GM13976 (cell line): ENCODE measurements at places on chromosomes 5 and 9.

- DNase-seq, result no peak
Measured at GRCh38 chr5:127280491-127281220, 9.9 kb upstream of the MEGF10 start.

GRCh38 chr9:33637881-33638280 lies 113.8 kb downstream of the ANKRD18B start:
- no peak for DNase-seq

DNA sequence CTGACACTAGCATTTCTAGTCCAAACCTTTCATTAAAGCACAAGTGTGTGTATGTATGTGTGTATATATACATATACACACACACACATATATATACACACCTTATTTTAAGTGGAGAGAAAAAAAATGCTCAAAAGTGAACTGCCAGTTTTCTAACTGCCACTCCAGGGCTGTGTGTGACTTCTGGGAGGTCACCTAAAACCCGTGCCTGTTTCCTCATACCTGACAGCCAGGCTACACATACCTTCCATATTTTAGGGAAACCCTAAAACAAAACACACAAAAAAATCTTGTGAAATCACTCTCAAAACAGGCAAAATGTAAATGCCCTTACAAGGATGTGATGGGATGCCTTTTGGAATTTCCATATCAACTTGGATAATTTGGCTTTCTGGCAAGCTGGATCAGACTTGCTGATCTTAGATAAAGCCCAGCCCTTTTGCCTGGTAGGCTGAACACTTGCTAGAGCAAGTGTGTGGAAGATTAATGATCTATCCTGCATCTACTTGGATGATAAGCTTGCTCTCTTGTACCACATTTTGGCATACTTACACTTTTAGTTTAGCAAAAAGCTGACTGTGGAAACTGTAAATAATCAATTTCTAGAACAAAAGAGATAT lies 127.8 kb downstream of the GNAQ start:
- no peak for DNase-seq

- DNase-seq, result no peak
Measured at GRCh38 chr5:82364497-82364896, 86.3 kb upstream of the RPS23 start.

DNA sequence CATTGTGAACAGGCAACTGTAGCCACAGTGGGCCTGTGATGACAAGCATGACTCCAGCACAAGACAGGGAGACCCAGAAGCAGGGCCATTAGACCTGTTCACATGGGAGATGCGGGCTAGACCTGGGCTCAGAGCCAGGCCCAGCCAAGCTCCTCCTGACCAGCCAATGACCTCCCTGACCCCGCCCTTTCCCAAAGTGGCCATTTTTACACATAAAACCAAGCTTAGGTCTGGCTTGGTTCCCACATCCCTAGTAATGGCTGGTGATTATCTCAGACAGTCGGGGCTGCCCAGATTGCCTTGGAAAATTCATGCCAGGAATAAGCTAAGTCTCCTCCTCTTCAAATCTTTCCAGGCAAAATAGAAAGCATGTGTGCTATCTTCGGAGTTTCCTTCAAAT lies 94.1 kb downstream of the FRMD3 start:
- DNase-seq, result no peak

GRCh38 chr9:98471185-98471584 lies 215.7 kb upstream of the TBC1D2 start:
- no peak for DNase-seq

GRCh38 chr9:91905991-91906469 lies 44.0 kb downstream of the ROR2 start:
- DNase-seq, result peak; percentile 54

DNA sequence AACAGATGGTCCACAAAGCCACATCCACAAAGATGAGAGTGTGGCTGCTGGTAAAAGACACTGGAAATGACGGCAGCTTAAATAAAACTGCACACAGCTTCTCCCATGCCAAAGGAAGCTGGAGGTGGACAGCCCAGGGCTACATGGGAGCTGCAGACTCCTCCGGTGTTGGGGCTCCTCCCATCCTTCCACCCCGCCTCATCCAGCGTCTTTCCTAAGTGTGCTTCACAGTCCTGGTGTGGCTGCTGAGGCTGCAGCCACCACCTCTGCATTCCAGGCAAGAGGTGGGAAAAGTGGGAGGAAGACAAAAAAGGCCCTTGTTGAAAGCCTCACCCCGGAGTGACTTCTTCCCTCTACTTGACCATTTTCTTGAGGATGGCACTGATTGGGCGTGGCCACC lies 37.0 kb upstream of the IRX4 start:
- DNase-seq, result no peak

GRCh38 chr9:99008203-99008602 lies 64.5 kb downstream of the COL15A1 start:
- no peak for DNase-seq
